ENCODE measurements at places on chromosomes 12 and 14.

DNA sequence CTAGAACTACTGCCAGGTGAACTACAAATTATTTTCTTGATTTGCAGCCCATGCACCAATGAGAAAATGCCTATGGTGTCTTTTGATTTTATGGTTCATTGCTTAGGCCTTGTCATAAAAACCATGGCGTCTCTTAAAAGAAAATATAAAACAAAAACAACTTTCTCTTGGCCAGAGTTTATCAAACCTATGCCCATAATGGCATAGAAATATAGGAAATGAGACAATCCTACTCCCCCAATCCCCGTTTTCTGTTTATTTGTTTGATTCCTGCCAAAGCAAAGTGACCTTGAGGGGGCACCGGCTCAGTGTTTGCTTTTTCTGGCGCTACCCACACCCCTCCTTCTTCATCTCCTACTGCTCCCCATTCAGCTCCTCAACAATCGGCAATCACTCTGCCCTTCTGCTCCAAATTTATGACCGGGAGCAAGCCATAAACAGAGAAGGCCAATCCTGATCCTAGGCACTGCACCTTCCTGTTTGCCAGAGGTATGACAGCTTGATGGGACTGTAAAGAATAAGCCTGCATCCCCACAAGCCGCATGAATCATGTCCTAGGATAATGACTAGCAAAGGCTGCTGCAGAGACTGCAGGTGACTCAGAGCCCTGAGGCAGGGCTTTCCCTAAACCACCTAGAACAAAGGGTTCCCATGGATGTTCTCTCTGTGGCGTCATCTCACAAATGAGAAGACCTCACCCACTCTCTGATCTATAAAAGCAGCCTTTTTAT is 874.9 kb downstream of the NRXN3 start:
- DNase-seq: peak; percentile 94

DNA sequence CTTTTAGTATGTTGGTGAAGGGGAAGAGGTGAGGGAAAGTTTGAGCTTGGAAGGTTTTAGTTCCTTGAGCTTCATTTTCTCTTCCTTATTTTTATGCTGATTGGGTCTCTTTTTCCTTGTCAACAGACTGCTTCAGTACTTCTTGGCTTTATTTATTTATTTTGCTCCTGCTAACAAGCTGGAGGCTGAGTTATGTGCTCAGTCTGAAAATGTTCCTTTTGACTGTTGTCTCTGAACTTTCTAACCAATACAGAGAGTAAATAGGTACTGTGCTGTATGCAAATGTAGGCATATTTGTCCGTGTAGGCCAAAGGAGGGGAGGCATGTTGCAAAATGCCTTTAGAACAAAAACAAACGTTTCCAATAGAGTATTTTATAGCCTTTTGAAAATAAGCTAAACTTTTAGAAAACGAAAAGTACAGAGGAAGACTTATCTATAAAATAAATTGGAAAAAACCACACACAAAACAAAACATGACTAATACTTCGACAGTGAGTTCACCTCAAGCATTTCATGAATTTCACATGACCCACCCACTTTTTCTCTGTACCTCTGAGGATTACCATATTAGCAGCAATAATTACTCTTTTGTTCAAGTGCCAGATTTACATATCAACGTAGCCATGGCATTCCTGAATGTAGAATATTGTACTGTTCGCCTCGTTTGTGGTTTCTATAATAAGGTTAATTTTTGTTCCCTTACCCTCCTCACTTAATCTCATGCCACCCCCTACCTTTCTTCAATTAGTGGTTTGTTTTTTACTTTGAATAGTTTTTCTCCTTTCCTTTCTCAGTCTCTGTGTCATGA is 4.7 kb upstream of the CREBL2 start:
- DNase-seq: peak; percentile 92

- no peak for DNase-seq
These were observed 23.0 kb downstream of the ZFHX2 start for GRCh38 chr14:23528555-23528954.

GRCh38 chr14:50230401-50230700 is 1.0 kb downstream of the SOS2 start:
- DNase-seq: no peak

- DNase-seq: peak; percentile 90
These were observed 20.1 kb upstream of the AKAP5 start for GRCh38 chr14:64444984-64445845.

GRCh38 chr12:129127771-129128170 is 274.5 kb downstream of the GLT1D1 start:
- no peak for DNase-seq

DNA sequence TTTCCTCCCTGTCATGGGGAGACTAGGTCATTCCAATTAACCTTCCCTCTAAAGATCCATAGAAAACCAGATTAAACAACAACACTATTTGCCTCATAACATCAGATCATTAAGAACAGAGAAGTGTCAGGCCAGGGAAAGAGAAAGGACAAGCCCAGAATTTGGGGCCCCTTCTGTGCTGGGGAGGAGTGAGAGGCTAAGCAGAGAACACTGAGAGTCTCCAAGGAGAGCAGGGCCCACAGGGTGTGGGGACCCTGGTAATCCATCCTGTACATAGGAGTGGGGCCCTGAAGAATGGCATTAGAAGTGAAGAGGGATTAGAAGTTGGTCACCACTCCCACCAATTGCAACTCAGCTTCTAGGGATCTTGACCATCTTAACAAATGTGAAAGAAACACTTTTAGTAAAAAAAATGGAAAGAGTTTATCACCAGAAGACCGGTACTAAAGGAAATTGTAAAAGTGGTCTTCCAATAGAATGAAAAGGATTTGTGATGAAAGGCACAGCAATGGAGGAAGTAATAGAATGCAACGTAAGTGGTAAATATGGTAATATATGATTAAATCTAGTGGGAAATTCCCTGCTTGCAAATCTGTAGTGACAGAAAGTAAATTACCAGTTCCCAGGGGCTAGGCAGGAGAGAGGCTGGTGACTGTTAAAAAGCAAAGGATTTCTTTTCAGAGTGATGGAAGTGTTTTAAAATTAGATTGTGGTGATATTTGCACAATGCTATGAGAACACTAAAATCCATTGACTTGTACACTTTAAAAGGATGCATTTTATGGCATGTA is 14.0 kb upstream of the TMTC1 start:
- no peak for DNase-seq

DNA sequence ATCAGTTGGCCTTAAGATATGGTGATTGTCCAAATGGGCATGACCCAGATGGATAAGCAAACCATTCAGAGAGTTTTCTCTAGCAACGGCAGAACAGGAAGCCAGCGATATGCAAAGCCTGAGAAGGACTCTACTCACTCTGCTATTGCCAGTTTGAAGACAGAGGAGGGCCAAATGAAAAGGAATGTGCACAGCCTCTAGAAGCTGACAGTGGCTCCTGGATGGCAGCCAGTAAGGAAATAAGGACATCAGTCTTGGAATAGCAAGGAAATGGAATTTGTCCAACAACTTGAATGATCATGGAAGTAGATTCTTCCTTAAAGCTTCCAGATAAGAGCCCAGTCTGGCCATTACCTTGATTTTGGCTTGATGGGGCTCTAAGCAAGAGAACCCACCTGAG is 60.0 kb downstream of the TMTC2 start:
- no peak for DNase-seq

DNA sequence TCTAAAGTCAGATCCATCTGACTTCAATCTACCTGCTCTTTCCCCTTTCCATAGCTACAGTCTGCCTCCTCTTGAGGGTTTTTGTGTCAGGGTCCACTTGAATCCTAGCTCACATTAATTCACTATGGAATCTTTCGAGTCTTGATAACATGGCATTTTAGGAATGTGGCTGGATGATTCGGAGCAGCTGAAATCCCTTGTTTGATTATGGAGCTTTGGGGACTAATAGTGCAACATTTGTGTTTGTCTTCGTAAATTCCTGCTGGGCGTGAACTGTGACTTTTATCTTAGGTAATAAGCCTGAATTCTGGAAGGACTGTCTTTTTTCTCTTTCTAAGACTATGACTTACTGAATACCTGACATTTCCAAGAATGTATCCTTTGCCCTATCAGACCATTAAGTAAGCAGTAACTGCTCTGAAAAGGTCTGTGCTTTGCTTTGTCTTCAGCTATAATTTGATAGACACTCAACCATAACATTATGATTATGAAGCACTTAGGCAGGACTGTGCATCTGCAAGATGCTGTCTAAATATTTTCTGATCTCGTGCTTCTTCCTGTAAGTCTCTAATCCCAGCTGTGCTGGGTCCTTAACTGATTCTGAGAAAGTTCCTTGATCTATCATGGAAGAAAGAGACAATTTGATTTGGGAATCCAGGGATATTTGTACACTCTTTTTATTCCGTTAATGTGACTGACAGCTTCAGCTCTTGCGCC is 19.0 kb upstream of the PELI2 start:
- peak; percentile 14 for DNase-seq

DNA sequence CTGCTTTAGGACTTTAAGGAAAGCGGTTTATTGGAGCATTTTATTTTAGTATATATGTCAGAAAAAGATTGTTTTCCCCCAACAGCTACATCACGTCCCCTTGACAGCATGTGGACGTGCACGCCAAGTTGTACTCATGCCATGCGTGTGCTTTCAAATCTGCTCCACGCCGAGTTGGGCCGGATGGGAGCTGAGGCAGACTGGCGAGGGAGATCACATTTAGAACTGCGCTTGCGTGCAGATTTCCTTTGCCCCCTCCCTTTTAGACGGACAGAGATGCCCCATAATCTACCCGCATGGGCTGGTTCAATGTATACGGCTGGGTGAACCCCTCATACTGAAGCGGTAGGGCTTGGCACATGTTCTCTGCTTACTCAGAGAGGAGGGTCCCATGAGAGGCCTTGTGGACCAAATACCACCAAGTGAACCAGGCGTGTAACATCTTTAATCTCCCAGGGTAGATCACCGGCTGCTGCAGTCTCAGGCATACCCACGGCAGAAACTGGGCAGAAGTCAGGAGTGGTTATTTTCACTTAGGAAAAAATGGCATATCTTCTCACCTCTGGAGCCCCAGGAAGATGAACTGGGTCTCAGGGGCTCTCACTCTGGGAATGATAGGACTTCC is 92.1 kb downstream of the ESR2 start:
- no peak for DNase-seq

GRCh38 chr12:131783915-131784541 is 44.2 kb upstream of the MMP17 start:
- peak; percentile 82 for DNase-seq

DNA sequence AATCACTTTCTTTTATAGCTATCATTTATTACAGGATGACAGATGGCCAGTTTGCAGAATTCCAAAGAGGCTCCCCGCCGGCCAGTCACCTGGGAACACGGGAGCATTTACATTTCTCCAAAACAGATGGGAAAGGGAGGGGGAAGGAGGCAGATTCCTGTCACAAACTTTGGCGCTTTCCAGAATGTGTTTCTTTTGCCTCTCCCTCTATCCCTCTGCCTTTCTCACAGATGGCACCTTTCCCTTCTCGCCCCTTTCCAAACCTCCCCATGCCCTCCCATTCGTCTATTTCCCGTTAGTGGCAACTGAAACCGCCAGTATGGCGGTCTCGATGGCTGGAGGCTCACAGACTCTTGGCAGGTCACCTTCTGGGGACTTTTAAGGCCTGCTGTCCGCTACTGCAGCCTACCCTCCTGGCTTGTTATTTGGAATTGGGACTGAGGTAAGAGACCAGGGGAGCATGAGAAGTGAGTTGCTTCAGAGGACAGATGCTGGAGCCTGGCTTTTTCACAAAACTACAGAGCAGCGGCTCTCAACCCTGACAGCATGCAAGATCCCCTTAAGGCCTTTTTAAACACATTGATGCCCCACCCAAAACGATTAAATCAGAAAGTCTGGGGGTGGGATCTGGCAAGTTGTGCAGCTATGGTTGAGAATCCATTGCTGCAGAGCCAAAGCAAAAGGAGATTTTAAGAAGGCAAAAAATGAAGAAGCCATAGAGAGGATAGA is 161.5 kb upstream of the VASH1 start:
- no peak for DNase-seq

DNA sequence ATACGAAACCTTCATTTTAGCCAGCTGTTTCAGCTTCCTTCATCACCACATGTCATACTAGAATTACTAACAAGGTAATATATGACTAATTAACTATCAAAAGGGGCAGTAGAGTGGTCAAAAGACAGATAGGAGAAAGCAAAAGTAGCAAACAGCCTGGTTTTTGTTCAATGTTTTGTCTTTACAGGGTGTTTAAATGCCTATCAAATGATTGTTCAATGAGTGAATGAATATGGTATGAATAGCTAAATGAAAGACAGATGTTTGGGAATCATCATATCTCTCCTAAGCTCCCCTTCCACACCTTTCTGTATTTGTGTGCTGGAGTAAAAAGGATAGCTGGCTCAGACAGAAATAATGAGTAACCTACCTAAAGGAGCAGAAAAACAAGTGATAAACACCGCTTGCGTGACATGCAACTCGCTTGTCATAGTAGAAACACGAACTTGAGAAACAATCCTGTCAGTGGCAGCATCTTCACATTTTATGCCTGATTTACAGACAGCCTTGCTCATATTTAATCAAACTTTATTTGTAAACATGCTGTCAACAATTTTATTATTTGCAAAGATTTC is 34.2 kb downstream of the ABCC9 start:
- peak; percentile 38 for DNase-seq

- peak; percentile 69 for DNase-seq
These were observed 143.7 kb upstream of the FRMD6 start for GRCh38 chr14:51507906-51508511.

DNA sequence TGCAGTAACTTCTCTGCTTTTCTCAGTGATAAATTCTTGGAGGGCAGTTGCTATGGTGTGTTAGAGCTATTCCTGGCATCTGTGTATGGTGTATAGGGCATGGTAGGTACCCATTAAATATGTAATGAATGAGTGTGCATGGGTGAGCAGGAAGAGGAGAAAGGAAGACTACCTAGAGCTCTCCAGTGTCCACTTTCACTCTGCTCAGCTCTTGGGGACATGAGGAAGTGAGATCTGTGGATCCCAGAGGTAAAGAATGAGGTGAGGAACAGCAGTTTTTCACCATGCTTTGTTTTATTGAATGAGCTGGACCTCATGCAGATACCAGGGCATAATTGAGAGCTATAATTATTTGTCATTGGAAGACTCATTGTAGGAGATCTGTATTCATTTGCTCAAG is 444.8 kb upstream of the RGS6 start:
- no peak for DNase-seq

DNA sequence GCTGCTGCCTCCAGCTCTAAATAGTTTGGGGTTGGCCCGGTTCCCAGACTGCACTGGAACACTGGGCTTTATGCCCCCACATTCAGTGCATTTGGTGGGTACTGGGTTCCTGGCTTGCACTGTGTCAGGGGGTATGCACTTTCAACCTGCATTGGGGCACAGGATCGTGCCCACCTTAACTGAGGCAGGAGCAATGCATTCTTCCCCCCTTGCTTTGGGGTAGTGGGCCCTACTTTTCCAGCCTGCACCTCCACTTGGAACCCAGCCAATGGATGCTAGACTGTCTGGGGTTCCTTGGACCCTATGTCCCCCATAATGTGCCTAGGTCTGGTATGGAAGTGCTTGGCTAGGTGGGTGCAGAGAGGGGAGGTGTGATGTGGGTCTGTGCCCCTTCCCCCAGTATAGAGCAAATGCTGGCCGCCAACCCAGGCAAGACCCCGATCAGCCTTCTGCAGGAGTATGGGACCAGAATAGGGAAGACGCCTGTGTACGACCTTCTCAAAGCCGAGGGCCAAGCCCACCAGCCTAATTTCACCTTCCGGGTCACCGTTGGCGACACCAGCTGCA is 615 bp downstream of the TARBP2 start:
- DNase-seq: no peak
